Spinal cord (tissue), 10 donors: ENCODE measurements at places on chromosomes 3 and 15. TPM values are rescaled to one million over a fixed set of nuclear protein-coding genes. Genes with fewer than 3 reads are reported as not detected.

- DNase-seq: no peak
Measured at GRCh38 chr3:58627941-58628340, 38.6 kb downstream of the FAM3D start.

The DNAJC17 gene
- polyA plus RNA-seq: 34.9 TPM

The RAD54L2 gene
- polyA plus RNA-seq: 16.5 TPM

The CKMT1A gene
- polyA plus RNA-seq: 54.7 TPM

DNA sequence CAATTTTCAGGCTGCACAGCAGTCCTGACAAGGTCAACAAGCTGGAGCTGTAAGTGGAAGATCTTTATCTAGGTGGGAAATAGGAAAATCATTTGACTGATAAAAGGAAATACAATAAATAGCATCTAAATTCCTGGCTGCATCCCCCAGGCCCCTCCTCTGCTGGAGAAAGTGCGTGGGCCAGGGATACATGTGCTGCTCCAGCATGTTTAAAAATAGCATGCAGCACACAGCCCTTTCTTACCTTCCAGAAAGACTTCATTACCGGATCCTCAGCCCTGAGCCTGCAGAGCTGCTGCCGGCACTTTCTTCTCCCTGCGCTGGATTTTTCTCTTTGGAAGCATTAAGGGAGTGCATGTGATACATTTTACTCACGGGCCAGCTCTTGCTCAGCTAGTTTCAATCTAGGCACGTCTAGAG lies 77.3 kb downstream of the HMG20A start:
- no peak for DNase-seq

DNA sequence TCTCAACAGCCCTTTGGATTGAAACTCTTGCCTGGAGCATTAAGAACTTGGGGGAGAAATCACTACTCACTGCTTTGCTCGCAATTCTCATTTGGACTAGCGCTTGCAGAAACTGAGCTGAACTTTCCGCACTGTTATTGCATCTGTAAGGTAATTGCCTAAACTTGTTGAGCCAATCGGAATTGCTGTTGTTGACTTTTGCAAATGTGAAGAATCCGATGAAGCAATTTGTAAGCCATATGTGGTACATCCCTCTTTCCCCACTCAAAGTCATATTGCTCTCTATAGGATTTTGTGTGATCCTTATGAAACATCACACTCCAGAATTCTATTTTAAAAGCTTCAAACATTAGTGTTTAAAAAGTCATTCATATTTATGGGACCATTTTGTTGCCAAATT lies 191.7 kb upstream of the GBE1 start:
- peak; percentile 13 for DNase-seq

DNA sequence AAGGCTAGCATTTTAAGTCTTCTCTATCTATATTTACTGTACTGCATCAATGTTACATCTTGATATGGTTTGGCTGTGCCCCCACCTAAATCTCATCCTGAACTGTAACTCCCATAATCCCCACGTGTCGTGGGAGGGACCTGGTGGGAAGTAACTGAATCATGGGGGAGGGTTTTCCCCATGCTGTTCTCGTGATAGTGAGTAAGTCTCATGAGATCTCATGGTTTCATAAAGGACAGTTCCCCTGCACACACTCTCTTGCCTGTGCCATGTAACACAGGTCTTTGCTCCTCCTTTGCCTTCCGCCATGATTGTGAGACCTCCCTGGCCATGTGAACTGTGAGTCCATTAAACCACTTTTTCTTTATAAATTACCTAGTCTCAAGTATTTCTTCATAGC lies 161.5 kb downstream of the TBC1D5 start:
- no peak for DNase-seq

GRCh38 chr15:77772641-77773402 lies 140.1 kb upstream of the LINGO1 start:
- DNase-seq: peak; percentile 61

The GPR87 gene
- polyA plus RNA-seq: not detected

DNA sequence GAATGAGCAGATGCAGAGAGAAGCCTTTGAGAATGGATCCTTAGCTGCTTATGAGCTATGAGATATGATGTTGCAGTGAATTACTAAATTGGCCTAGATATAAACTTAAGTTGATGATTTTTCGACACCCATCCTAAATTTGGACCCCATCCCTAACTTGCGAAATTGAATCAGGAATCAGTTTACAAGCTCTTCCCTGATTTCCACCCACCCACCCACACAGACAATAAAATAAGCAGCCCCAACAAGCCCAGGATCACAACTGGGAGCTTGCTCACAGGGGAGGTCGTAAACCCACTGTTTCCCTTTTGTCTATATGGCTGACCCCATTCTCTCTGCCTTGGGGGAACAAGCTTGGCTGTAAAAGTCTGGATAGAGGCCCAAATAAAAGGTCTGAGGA lies 57.3 kb downstream of the GREM1 start:
- no peak for DNase-seq

- no peak for DNase-seq
Measured at GRCh38 chr3:51522273-51522962, 16.1 kb upstream of the RAD54L2 start.

- no peak for DNase-seq
Measured at GRCh38 chr3:29635888-29636287, 355.0 kb downstream of the RBMS3 start.

- no peak for DNase-seq
Measured at GRCh38 chr3:16671690-16672089, 66.5 kb upstream of the DAZL start.

DNA sequence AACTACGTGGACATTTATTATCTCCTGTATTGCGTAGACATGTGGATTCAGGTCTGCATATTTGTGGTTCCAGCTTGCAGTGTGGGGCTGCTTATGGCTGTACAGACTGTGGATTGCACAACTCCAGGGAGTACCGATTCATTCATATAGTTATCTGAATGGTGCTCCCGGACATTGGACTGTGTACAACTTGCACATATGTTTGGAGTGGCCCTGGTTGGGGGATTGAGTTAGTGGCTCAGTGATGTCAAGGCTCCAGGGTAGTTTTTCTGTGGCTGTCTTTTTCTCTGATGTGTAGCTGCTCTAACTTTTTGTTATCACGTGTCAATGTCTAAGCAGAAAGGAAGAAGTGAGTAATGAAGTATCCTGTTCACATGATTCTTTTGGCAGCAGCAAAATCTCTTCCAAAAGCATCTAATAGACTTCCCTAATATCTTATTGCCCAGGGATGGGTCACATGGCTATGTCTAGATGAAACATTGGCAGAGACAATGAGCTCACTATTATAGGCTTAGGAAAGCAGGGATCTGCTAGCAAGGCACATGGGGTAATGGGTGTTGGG lies 15.8 kb downstream of the ST3GAL6 start:
- DNase-seq: no peak

DNA sequence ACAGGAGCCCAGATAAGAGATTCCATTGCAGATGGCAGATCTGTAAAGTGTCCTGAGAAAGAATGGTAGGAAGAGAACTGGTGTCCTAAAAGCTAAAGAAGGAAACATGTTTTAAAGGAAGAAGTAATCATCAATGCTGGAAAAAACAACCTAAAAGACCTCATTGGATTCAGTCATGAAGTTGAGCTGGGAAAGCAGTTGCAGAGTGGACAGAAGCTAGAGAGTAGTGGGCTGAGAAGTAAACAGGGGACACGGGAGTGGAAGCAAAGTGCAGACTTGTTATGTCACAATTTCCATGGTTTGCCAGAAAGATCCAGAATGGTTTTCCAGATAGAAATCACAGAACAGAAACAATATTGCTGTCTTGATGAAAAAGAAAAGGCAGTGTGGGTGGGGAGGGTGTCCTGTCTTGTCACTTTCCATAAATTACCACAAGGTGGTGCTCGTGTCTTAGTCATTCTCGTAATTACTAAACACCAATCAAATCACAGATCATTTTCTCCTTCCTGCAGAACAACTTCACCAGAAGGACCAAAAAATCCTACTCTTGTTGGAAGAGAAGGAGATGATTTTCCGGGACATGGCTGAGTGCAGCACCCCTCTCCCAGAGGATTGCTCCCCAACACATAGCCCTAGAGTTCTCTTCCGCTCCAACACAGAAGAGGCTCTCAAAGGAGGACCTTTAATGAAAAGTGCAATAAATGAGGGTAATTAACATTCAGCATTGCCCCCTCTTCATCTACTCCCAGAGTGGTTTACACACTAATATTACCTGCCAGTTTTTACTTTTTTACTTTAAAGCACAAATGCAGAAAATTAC lies 64.5 kb downstream of the KLHL25 start:
- peak; percentile 91 for DNase-seq

- no peak for DNase-seq
Measured at GRCh38 chr3:62587579-62588031, 214.3 kb upstream of the FEZF2 start.

DNA sequence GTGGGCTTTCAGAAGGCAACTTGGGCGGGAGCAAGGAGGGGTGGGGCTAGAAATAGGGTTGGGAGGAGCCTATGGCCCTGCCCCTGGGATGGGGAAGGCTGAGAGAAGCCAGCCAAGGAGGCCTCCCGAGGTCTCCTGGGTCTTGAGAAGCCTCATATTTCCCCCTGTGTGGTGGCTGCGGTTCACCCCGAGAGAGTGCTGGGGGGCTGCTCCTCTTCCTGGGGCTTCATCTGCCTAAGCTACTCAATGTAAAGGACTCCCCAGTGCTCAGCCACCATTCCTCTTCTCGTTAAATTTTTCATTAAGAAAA lies 174.3 kb downstream of the SMAD6 start:
- DNase-seq: no peak

GRCh38 chr15:63891079-63891767 lies 57.5 kb upstream of the HERC1 start:
- peak; percentile 79 for DNase-seq

- DNase-seq: peak; percentile 2
Measured at GRCh38 chr3:121883507-121883906, 10.7 kb upstream of the SLC15A2 start.

DNA sequence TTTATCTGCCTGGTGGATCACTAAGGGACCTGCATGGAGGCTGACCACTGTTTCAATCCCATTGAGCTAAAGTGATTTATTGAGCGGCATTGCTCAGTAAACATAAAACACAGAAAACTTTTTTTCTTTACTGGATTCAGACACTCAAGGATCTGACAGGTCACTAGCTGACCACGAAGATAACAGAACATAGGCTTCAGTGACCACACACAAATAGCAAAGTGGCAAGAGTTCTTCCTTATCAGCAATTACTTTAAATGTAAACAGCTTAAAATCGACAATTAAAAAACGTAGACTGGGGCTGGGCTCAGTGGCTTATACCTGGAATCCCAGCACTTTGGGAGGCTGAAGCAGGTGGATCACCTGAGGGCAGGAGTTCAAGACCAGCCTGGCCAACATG lies 48.7 kb downstream of the STAG1 start:
- no peak for DNase-seq

The PLCH1 gene
- polyA plus RNA-seq: 13.7 TPM

DNA sequence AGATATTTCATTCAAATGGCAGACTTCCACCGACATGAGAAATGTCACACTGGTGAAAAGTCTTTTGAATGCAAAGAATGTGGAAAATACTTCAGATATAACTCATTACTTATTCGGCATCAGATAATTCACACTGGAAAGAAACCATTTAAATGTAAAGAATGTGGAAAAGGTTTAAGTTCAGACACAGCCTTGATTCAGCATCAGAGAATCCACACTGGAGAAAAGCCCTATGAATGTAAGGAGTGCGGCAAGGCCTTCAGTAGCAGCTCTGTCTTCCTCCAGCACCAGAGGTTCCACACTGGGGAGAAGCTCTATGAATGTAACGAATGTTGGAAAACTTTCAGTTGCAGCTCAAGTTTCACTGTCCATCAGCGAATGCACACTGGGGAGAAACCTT lies 8.6 kb upstream of the ZNF621 start:
- DNase-seq: no peak

The FAM107A gene
- 55.5 TPM for polyA plus RNA-seq

- no peak for DNase-seq
Measured at GRCh38 chr3:119659606-119660291, 640 bp downstream of the POPDC2 start.

GRCh38 chr15:40456299-40456712 lies 14.5 kb upstream of the CHST14 start:
- DNase-seq: no peak

DNA sequence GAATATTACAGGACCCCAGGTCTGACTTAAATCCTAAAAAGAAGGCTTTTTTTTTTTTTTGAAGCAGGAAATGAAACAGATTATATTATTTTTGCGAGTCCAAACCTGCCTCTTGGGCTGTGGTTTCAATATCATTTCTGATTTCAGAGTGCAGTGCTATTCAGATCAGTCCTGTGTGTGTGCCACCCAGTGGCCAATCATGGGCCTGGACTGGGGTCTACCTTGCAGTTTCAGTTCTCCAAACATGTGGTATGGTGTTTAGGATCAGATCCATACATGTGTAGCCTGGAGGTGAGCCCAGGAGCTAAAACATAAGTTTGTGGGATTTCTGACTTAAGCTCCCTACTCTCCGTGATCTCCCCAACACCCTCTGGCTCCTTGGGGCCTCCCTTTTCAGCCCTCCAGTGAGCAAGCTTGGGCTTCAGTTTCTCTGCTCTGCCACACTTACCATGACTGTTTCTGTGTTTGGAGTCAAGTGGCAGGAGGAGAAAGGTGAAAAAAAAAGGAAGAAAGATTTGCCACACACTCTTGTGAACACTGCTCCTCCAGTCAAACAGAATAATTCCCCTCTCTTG lies 12.1 kb upstream of the THSD4 start:
- no peak for DNase-seq

DNA sequence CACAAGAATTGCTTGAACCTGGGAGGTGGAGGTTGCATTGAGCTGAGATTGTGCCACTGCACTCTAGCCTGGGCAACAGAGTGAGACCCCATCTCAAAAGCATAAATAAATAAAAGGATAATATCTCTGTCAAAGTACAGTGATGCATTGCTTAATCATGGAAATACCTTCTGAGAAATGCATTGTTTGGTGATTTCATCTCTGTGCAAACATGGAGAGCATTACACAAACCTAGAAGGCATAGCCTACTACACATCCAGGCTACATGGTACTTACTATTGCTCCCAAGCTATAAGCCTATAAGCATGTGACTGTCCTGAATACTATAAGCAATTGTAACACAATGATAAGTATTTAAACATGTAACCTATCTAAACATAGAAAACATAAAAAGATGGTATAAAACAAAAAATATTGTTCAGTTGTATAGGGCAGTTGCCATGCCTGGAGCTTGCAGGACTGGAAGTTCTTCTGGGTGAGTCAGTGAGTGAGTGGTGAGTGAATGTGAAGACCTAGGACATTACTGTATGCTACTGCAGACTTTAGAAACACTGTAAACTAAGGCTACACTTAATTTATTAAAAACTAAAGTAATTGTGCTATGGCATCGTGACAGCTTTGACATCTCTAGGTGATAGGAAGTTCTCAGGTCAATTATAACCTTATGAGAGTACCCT lies 93.6 kb upstream of the SNRPN start:
- DNase-seq: no peak

The CAPN7 gene
- polyA plus RNA-seq: 36.3 TPM

The RMDN3 gene
- 50.0 TPM for polyA plus RNA-seq

The CADM2 gene
- polyA plus RNA-seq: 49.7 TPM

The GOLGA8Q gene
- polyA plus RNA-seq: 3.7 TPM
